Kidney epithelial cell (primary cell): ENCODE measurements at places on chromosomes 3 and 15. TPM values are rescaled to one million over a fixed set of nuclear protein-coding genes. Genes with fewer than 3 reads are reported as not detected.

The SPINK8 gene
- total RNA-seq, result not detected in 2 replicates

The CCDC39 gene
- 0.07 and 0.13 TPM in 2 replicates for total RNA-seq

DNA sequence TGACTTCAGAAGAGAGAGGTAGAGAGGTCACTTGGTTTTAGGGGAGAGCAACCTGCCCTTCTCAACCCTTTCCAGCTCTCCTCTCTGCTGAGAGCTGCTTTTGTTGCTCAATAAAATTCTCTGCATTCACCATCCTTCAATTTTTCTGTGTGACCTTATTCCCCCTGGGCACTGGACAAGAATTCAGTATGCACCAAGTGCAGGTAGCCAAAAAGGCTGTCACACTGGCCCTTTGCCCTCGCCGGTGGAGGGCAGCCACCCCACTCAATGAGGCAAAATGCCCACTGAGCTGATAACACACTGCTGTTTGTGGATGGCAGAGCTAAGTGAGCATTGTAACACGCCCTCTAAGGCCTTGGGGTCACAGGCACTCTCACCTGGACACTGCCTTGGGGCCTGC lies 12.9 kb downstream of the PGBD4 start:
- no peak for DNase-seq

GRCh38 chr15:22850055-22850454 lies 11.6 kb downstream of the NIPA2 start:
- no peak for DNase-seq

DNA sequence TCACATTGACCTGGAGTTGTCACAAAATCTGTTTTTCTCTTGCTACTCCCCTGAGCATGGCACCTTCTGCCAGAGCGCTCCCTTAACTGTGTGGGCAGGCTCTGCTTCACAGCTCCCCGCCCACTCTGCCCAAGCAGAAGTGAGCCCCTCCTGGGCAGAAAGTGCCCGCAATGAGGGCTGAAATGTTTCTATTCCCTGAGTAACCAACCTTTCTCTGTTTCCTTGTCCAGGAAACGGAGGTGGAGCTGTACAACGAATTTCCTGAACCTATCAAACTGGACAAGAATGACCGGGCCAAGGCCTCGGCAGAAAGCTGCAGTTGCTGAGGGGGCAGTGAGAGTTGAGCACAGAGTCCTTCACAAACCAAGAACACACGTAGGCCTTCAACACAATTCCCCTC lies 66.3 kb upstream of the ACAD9 start:
- no peak for DNase-seq

- no peak for DNase-seq
These were observed 8.5 kb downstream of the CRBN start for GRCh38 chr3:3170998-3171397.
